ENCODE measurements at places on chromosomes 2 and 18.

- DNase-seq, result no peak
These were observed 97.2 kb upstream of the GPC1 start for GRCh38 chr2:240338274-240338673.

DNA sequence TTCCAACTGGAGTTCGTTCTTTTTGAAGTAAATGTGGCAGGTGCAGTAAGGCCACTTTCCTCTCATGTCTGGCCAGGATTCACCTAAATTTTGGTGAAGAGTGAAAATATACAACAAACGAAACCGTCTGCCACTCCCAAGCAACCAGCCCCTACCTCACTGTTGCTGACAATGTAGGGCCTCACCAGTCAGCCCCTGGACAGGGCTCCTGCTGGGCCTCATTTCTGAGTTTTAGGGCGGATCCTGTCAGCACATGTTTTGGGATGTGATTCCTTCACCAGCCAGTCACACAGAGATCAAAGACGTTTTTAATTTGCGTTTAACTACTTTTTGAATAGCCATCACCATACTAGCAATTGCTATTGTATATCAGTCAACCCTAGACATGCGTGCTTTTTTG, 185.0 kb downstream of the WDR7 start:
- DNase-seq, result no peak

- DNase-seq, result no peak
These were observed 8.4 kb upstream of the RNF125 start for GRCh38 chr18:32010124-32010721.

- no peak for DNase-seq
These were observed 46.0 kb downstream of the CCDC195 start for GRCh38 chr2:224670203-224670602.

- no peak for DNase-seq
These were observed 286.0 kb downstream of the MYCN start for GRCh38 chr2:16226381-16226780.

DNA sequence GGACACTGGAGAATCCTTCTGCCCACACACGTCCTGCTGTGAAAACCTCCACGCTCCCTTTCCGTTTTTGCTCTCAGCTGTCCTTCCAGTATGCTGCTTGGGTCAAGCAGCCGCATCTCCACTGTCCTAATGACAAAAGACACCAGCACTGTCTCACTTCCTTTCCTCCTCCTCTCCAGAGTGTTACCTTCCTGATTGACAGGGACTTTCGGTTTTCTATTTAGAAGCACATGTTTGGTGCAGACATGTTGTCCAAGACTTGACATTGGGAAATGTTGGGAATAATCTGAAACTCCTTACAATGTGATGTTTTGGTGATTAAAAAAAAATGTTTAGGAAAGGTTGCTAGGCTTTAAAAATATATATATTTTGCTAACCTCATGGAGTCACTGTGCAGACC, 226.6 kb downstream of the FAM210A start:
- DNase-seq, result no peak

DNA sequence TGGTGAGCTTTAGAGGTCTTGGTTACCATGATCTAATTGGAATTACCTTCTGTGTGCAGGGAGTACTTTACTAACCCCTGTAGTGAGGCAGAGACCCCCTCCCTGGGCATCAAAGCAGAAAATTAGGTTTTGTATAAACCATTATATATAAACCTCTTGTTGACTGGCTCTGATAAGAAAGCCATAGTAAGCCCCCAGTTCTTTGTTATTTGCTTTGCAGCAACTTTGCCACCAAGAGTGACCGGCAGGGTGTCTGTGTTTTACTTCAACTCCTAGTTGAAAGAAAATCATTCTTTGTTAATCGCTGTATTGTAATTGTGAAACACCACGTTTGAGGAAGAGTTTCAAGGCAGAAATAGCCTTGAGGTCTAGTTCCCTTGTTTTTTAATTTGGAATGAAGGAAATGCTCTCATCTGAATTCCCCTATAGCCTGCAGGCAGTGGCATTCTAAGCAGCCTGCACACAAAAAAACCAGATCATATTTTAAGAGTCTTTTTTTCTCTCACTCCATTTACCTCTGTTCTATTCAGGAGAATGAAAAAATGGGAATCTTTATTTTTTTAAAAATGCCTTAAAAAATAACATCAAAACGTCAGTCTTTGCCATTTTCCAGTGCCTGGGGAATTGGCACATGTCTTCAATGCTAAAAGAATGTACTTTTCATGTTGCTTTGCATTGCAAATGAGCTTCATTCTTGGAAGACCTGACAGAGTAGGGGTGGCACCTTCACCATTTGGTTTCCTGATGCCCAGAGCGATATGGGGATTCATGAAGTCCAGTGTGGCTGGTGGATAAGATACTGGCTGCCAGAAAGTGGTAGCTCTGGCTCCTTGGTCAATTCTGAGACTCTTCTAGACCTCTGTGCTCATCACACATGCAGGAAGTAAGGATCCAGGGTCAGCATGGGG, 338.1 kb downstream of the SLC4A3 start:
- DNase-seq, result no peak

DNA sequence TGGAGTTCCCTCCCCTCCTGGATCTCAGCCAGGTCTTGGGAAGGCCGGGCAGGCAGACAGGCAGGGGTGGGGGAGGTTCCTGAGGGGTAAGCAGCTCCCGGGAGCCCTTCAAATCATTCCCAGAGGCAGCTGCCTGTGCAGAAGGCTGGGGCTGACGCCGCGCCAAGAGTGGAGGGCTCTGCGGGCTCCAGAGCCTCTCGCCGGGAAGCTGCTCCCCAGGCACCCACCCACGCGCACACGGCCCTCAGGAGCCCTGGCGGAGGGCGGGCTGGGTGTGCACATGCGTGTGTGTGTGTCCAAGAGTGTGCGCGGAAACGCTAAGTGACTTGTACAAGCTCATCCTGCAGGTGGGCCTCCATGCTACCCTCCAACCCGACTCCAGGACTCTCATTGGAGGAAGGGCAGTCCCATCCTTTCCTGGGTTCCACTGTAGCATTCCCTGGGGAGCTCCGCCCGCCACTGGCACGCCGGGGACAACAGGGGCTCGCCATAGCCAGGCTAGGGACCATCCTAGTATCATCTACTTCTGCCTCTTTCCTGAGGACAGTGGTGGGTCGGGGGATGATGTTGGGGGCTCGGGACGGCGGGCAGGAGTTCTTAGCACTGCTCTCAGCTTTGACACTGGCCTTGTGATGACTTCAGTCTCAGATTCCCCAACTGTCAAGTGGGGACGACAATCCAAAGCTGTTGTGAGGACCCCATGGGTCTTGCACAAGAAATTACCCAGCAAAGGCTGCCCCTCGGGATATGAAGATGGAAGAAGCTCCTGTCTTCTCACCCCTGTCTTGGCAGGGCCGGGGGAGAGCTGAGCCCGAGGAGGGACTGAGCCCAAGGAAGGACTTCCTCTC, 50.3 kb downstream of the INHBB start:
- DNase-seq, result no peak

DNA sequence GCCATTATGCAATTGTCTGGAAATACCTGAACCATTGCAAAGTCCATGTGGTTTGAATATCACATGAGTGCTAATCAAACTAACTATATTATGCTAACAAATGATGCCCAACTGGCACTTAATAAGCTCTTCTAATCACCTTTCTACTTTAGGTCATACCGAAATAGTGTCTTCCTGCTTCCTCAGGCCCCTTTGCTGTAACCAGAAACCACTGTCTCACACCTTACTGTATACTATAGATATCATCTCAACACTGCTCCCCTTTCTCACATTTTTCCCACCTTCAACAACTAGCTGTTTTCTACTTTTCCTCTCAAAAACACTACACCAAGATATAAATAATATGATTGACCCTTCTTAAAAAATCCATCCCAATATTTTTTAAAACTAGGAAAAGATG, 633.9 kb downstream of the BCL11A start:
- no peak for DNase-seq

DNA sequence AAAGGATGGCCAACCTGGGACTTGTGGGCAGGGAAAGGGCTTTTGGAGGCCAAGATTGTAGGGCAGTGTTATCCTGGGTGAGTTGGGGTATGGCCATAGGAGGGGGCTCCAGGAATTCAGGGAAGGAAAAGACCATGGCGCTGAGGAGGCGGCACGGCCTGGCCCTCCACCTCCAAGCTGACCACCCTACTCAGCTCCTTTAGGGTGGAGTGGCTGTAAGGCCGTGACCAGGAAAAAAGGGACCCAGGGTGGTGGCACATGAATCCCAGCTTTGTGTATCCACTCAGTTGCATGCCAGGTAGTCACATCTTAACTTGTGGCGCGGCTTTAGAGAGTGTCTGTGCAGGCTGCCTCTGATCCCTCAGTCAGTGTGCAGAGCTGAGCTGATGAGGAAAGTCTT, 168.1 kb downstream of the AGAP1 start:
- DNase-seq, result no peak

- no peak for DNase-seq
These were observed 6.0 kb downstream of the ANKMY1 start for GRCh38 chr2:240551811-240552210.

GRCh38 chr2:45943219-45944044, 292.0 kb downstream of the PRKCE start:
- DNase-seq, result no peak

GRCh38 chr2:58594175-58594574, 353.1 kb upstream of the FANCL start:
- DNase-seq, result no peak

GRCh38 chr2:6442252-6442985, 423.3 kb downstream of the CMPK2 start:
- DNase-seq, result no peak

- no peak for DNase-seq
These were observed 61.9 kb downstream of the RAB10 start for GRCh38 chr2:26095758-26096157.

- DNase-seq, result no peak
These were observed 238.6 kb downstream of the PTH2R start for GRCh38 chr2:208645226-208645625.

DNA sequence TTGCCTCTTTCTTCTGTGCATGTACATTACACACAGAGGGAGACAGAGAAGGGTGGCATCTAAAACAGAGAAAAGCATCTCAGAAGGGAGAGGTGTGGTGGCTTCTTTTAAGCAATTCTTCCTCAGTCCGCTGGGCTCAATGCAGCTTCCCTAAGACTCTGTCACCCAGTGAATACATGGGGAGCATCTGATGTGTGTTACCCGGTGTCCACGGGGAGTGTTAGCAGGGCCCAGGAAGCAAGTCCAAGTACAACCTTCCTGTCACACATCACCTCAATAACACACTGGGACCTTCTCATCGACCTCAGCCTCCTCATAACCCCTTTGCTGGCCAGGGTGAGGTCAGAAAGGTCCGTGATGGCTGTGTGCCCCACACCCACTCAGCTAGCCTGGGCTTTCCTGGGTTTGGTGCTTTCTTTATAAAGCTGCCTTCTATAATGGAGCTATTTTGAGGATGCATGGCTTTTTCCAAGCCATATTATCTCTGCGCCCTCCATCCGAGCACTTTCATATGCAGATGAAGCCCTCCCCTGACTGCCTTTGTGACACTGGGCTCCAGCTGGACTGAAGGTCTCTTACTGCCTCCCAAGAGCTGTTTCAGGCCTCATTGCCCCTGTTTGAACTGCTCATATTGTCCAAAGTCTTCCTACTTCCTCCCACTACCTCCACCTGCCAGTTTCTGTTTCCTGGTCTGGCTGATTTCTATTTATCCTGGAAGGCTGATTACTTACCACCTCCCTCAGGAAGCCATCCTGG, 21.4 kb downstream of the TNFRSF11A start:
- DNase-seq, result no peak

GRCh38 chr2:235286622-235287374, 207.0 kb upstream of the AGAP1 start:
- DNase-seq, result no peak

DNA sequence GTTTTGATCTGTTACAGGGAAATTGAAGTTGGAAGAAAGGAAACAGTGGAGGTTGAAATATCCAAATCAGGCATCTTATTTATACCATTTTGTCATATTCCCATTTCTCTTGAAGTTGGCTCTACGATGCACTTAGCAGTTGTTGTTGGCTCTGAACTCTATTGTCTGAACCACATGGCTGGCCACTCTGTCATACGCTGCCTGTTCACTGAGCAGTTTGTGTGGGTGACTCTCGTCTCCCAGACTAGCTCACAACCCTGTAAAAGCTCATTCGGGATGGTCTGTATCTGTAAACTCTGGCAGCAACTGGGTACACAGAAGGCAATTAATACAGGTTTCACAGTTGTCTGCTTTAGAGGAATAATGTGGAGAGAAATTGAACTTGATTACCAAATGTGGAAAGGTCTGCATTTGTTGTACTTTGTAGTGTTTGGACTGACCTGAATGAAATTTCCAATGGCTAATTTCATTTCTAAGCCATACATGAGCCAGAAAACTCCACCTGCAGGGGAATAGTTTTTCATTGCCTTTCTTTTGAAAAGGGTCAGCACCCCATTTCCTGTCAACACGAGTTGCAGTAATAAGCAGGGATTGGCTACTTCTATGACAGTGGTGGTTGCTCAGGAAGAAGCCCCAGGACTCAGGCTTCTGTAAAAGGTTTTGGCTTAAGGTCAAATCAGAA, 378.2 kb downstream of the OSR1 start:
- DNase-seq, result no peak

- DNase-seq, result no peak
These were observed 550.2 kb upstream of the SLC39A10 start for GRCh38 chr2:195106681-195107380.

GRCh38 chr2:65658881-65659280, 226.5 kb upstream of the SPRED2 start:
- DNase-seq, result peak; percentile 68

DNA sequence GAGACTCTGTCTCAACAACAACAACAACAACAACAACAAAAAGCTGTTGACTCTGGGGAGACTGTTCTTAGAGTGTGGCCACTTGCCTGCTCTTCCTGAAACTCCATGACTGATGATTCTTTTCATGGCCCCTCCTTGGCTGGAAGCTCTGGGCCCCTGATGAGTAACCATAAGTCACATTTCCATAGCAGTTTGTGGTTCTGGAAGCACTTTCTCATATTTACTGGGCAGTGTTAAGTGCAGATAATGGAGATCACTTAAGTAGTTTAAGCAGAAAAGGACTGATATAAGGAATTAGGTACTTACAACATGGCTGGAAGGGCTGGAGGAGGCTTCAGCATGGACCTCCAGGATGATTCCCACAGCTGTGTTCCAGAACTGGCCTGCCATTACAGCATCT, 147.3 kb upstream of the DLX2 start:
- no peak for DNase-seq

- peak; percentile 50 for DNase-seq
These were observed 159.6 kb downstream of the MGAT5 start for GRCh38 chr2:134413430-134413829.

Data from LoVo (cell line).